Pons (tissue), 1 donor: ENCODE measurements at places on chromosomes 13 and 19.
A peak's percentile ranks its signal among the peaks of the same experiment; 100 is the strongest.

DNA sequence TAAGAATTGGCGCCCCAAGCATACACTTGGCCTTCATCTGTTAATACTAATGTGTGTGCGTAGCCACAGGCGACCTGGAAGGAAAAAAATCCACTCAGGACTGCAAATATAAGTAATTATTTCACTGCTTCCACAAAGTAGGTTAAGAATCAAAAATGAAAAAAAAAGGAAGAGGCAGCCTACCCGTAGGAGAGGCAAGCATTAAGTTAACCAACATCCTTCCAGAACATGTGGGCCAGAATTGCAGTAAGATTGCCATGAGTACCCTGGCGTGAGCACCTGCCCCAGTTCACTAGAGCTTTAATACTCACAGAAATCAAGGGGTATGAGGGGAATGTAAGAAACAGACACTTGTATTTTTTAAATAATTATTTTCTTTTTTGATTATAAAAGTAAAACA lies 22.2 kb downstream of the RCBTB2 start:
- DNase-seq: no peak

DNA sequence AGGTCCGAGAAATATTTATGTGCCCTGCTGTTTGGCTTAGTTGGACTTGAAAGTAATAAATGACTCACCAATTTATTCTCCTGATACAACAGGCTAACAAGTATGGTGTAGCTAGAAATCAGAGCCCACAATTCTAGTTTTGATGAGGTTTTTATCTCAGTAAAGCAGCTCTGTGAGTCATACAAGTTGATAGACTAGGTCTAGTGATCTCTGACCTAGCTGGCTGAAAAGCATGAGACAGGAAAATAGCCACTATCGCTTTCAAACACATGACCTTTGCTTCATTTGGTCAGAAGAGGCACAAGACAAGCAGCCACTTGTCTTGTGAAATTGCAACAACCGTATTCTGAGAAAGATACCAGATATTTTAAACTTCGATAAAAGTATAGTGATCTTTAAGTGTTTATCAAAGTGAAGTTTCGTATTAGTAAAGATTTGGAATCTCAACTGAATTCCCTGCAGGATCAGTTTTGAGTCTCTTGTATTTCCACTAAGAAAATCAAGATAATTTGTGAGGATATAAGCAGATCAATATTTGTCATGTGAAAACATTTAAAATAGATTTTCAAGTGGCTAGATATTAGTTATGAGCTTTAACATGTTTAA lies 126.7 kb downstream of the MAB21L1 start:
- DNase-seq: peak; percentile 30

- DNase-seq: no peak
Measured at GRCh38 chr13:75839406-75839805, 203.3 kb downstream of the LMO7 start.

- DNase-seq: no peak
Measured at GRCh38 chr13:51015973-51016372, 95.1 kb downstream of the C13orf42 start.

DNA sequence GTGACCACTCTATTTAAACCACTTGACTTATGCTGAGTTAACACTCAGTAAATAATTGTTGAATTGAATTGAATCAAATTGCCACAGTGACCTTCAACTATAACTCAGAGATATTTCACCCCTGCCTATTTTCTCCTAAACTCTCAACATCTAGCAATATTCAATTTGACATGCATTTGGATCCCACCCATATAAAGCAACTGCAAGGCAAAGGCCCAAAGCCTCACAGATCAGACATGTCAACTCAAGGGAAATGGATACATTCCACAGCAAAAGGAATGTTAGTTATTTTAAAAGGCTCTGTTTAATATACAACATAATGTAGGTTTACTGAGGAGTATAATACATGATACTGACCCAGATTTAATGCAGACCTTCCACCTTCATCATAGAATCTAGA lies 107.4 kb downstream of the KCTD12 start:
- DNase-seq: no peak

DNA sequence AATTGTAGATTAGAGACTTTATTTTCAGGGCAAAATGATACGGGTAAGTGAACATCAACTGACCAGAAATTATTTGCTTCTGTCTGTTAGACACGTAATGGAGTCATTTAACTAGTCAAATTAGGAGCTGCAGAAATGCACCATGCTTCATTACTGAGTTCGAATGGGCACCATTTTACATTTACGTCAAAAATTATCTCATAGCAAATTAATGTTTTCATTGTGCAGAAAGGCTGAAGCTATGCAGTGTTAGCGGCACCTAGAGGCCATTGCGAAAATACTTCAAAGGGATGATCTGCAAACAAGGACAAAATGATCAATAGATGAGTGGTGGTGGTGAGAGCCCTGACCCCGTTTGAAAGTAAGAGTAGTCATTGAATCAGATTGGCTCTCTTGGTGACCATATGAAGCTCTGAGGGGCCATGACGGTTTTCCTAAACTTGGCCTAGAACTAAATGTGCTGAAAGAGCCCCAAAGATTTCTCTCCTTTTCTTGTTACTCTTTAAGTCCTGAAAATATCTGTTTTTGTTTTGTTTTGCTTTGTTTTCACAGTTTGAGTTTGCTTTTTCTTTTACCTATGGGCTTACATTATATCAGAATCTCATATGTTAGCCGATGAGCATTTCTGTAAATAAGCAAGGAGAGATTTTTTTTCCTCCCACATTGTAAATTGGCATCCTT lies 277.9 kb downstream of the ZNF536 start:
- peak; percentile 86 for DNase-seq

DNA sequence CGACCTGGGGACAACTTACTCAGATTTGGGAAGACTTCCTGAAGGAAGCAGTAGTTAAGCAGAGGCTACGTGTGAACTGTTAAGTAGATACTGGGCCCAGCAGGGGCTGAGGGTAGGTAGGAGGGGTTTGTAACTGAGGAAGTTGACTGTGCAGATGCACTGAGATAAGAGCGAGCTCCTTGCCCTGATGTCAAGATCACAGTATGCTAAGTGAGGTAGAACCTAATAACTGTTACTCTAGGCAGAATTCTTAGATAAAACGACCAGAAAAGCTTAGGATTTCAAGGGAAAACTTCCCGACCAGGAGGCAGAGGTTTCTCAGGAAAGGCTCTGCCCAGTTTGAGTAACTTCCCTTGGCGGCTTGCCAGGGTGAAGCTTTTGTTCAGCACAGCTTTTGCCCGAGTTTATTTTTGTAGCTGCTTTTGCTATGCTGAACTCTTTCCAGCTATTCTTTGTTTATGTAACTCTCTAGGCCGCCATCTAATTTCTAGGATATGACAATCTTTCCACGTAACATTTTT lies 632.1 kb downstream of the DIAPH3 start:
- DNase-seq: peak; percentile 75

GRCh38 chr19:16943942-16944625 lies 55.3 kb downstream of the F2RL3 start:
- no peak for DNase-seq

DNA sequence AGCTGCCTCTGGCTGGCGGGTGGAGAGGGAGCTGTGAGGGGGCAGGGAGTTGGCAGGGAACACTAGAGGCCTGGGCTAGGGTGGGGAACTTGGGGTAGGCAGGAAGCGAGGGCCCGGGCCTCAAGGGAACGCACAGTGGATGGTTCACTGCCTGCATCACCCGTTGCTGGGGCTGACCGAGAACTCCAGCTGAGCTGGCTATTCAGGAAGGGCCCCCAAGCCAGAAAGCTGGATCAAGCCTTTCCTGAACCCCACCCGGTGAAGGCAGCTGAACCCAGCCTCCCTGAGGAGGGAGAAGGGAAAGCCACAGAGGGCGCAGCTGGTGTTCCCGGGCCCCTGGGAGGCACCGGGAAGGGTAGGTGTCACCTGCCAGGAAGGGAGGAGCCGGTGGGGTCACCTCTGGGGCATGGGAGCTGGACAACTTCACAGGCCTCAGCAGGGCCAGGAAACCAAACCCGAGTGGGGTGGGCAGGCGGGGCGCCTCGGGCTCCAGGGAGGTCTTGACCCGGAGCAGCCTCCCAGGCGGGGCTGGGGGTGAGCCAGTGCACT lies 13.9 kb downstream of the PALM start:
- no peak for DNase-seq

- no peak for DNase-seq
Measured at GRCh38 chr19:3266792-3267514, 42.5 kb downstream of the CELF5 start.

DNA sequence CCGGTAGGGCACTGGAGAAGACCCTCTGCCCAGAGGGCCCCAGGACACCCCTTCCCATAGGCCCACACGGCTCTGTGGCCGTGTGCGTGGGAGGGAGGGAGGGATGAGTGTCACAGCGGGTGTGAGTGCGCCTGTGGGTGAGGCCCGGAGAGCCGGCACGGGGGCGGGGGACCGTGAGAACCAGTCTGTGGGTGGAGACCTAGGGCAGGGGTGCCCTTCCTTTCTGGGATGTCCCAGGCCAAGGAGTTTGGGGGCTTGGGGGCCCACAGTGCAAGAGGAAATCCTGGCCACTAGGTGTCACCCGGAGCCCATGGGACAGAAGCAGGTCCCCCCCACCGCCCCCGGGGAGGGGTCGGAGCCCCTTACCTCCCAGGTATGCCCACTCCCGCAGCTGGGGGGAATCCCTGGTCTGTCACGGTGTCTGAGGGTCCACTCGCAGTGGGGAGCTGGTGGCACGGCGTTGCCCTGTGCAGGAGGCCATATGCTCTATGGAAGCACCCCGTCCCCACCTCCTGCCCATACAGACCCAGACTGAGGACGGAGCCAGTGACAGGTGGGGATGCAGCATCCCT lies 16.0 kb upstream of the SLC7A10 start:
- DNase-seq: no peak

GRCh38 chr13:67341406-67341805 lies 111.3 kb upstream of the PCDH9 start:
- DNase-seq: no peak

- no peak for DNase-seq
Measured at GRCh38 chr13:33310245-33311038, 24.9 kb upstream of the STARD13 start.

DNA sequence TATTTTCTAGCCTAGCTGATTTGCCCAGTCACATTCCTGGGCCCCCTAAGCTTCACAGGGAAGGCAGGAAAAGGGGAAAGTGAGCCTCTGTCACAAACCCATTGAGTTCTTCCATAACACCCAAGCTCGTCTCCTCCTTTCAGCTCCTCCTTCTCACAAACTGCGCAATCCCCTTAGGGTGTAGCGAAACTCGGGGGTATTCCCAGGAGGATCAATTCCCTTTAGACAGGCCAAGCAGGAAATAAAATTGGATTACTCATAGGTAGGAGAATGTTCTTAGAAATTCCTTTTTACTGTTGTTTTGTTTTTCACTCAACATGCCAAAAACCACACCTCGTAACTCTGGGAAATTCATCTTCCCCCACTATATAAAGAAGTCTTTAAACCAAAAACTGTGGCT lies 139.3 kb downstream of the IRS2 start:
- no peak for DNase-seq

DNA sequence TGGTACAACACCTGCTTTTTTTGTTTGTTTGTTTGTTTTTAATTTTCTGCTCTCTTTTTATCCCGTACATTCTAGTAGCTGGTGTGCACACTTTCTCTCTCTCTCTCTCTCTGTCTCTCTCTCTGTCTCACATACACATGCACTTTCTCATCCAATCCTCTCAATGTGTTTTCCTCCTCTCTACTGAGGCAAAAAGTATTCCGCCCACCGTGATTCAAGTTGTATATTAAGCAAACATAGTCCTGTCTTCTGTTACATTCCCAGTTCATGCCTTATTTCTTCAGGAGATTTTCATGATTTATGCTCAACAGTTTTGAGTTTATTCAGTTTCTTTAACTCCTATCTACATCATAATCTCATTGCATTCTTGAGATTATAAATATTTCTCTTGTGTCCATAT lies 38.2 kb upstream of the SCEL start:
- no peak for DNase-seq

DNA sequence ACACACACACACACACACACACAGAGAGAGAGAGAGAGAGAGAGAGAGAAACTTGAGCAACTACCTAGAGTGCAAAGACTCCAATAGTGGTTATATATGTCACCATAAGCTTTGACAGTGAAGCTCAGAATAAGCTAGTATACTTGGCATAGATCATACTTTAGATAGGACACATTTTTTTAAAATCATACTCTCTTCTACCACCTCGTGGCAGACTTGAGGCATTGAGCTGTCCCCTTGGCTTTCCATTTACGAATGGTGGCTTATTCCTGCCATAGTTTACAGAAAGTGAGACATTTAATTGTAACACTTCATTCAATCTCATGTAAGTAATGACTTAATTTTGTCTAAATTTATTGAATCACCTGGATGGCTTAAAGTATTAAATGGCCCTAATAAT lies 108.2 kb downstream of the EDNRB start:
- DNase-seq: peak; percentile 45

DNA sequence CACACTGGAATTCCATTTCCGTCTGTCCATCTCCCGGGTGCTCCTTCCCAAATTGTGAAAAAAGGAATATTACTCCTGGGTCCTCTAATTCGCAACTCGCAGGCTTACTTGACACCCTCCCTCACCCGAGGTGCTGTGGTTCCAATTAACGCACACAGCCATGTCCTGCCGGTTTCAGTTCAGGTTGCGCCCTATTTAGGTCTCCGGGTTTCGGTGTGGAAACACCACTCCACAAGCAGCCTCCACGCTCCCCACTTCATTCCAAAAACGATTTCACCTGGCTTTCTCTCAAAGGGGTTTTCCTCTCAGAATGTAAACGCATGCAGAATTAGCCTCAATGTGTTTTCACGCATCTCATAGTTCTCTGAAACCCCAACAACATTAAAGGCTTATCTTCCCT lies 37.9 kb downstream of the NAXD start:
- no peak for DNase-seq

GRCh38 chr19:31073485-31074198 lies 275.6 kb downstream of the TSHZ3 start:
- no peak for DNase-seq

DNA sequence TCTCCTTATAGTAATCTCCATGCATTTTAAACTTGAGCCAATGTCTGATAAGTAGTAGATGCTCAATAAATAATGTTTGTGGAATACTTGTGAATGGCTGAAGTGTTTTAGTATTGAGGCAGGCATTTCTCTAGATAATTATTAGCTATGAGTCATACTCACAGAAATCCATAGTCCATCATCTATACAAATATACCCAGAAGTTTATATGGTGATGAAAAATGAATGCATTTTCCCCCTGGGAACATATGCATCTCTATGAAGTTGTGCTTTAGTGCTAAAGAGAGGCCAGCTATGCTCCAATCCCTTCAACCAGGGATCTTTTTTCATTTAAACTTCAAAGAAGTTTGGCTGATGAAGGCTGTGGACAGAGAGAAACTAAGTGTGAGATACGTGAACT lies 17.2 kb downstream of the MBNL2 start:
- DNase-seq: no peak

DNA sequence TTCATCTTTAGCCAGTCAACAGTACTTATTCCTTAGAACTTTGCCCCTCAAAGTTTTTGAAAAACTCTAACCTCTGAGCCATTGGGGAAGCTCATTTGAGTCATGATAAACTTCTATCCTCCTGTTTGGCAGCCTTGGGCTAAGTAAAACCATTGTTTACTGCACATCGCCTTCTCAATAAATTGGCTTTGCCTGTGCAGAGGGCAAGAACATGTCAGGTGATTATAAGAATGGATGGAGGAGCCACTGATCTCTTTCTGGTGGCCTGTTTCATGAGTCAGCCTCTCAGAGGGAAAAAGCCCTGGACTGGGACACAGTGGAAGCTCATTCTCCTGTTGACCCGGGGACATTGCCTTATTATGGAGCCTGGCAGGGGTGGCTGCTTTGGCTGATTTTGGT lies 19.4 kb upstream of the PSG4 start:
- no peak for DNase-seq

GRCh38 chr13:49259586-49259985 lies 11.9 kb downstream of the CDADC1 start:
- no peak for DNase-seq

- no peak for DNase-seq
Measured at GRCh38 chr19:16032509-16033135, 43.7 kb upstream of the TPM4 start.

GRCh38 chr19:34664168-34664567 lies 12.8 kb downstream of the SCGB2B2 start:
- DNase-seq: no peak
